ENCODE measurements at places on chromosomes 11 and 22.

DNA sequence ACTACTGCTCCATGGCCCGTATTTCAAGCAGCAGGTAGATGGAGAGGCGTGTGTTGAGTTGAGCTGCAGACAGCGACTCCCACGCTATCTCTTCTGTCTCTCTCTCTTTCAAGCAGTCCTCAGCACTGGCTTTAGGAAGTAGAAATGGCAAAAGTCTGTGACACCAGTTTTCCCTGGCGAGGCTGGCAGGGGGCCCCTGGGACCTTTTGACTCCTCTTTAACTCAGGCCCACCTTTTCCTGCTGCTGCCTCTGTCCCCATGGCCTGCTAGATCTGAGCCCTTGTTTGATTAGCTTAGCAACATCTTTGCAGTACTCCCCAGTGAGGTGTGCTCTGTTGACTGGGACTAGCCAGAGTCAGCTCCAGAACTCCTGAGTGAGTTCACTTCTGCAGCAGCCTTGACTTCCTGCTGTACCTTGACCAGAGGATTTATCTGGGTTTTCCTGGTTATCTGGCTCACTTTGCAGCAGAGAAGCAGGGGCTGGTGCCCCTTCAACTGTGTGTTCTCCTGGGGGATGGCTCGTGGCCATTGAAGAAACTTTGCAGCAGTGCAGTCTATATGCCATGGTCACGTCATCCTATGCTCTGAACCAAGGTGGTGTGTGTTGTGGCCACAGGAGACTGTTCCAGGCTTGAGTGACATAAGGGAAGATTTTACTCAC lies 183.9 kb downstream of the DBX1 start:
- no peak for DNase-seq

- peak; percentile 22 for DNase-seq
Measured at GRCh38 chr11:16226245-16226644, 130.1 kb downstream of the SOX6 start.

- no peak for DNase-seq
Measured at GRCh38 chr11:116980136-116980793, 118.0 kb downstream of the SIK3 start.

DNA sequence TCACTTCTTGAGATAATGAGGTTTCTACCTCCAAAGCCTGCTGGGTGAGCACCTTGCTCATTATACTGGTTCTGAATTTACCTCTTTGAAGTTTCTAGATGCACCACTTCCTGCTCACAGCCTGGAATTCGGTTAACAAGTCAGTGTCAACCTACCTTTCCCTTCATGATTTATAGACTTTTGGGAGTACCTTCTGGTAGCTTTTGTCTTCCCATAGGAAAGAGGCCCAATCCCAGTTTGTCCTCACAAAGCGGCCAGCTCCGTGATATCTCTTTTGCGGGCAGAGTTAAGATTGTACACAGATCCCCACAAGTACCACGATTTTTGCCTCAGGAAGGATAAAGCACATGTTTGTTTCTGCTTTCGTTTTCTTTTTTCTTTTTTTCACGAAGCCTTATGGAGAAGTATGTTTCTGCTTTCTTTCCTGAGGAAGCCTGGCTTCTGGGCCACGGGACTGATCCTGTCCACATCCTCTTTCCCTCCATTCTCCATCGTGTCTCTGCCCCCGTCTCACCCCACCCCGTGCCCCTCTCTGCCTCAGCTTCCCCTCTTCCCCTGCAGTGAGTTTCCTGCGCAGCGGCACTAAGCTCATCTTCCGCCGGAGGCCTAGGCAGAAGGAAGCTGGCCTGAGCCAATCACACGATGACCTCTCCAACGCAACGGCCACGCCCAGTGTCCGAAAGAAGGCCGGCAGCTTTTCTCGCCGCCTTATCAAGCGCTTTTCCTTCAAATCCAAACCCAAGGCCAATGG lies 5.7 kb upstream of the HINFP start:
- no peak for DNase-seq

GRCh38 chr22:24758164-24758799 lies 16.2 kb downstream of the PIWIL3 start:
- DNase-seq: no peak

DNA sequence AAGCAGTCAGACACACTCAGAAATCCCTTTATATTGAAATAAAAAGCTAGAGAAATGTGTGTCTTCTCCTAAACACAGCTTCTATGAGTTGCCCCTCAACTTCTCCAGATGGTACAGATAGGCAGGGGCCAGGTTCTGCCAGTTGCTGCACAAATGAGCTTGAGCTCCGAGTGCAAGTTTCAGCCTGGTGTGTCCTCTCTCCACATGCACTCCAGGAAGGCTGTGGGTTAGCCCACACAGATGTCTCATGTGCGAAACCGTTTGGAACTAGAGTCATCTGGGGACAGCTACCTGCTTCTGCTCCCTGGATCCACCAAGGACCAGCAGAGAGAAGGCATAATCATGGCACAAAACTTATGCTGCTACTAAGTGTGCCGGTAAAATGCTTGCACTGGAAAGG lies 812.6 kb downstream of the OPCML start:
- no peak for DNase-seq

DNA sequence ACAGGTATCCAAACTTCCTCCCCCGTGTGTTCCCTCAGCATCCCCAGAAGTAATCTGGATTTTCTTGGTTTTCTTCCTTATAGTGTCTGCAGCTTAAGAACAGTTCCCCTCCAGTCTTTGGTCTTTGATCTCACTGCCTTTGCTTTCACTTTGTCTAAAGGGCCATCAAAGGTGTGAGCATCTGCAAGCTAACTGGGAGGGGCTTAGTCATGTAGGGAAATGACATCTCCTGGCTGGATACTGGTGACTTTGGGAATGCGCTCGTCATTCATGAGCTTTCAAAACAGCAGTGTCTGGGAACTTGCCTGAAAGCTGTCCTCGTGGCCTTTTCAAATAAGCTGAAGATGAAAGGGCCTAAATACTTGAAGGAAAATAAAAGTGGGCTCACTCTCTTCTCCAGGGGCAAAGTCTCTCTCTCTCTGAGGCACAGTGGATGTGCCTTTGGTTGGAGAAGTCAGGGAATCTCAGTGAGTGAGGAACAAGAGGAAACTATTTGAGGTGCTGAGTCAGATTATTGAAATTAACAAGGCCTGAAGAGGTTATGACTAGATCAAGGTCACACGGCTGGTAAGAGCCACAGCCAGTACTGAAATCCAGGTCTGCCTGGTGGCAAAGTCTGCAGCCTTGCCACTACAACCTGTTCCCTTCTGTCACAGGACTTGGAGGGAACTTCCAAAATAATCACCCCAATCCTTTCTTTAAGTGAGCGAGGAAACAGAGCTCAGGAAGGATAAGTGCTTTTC lies 45.6 kb upstream of the TENM4 start:
- no peak for DNase-seq

- DNase-seq: no peak
Measured at GRCh38 chr22:24265734-24266133, 4.9 kb upstream of the SPECC1L start.

Data from DMS79 (cell line).